ENCODE measurements at places on chromosomes 7 and 10. TPM values are rescaled to one million over a fixed set of nuclear protein-coding genes. Genes with fewer than 3 reads are reported as not detected.

Gene ELMO1
- total RNA-seq = not detected

Gene SPDYE16
- total RNA-seq = not detected

Gene DPP6
- total RNA-seq = not detected

Gene ENTPD1
- not detected for total RNA-seq

Gene PDE1C
- 0.06 TPM for total RNA-seq

Gene MET
- 149 TPM for total RNA-seq

Gene TET1
- total RNA-seq = 2.9 TPM

Gene IFIT3
- total RNA-seq = 32.0 TPM

Gene CYP2C19
- not detected for total RNA-seq

Gene GJD4
- not detected for total RNA-seq

Gene FAM13C
- total RNA-seq = 19.0 TPM

Gene ZNF804B
- not detected for total RNA-seq

Gene OR2A12
- total RNA-seq = not detected

Gene HABP2
- not detected for total RNA-seq

GRCh38 chr7:31074120-31074383 is 21.9 kb downstream of the ADCYAP1R1 start:
- peak; percentile 15 for DNase-seq

DNA sequence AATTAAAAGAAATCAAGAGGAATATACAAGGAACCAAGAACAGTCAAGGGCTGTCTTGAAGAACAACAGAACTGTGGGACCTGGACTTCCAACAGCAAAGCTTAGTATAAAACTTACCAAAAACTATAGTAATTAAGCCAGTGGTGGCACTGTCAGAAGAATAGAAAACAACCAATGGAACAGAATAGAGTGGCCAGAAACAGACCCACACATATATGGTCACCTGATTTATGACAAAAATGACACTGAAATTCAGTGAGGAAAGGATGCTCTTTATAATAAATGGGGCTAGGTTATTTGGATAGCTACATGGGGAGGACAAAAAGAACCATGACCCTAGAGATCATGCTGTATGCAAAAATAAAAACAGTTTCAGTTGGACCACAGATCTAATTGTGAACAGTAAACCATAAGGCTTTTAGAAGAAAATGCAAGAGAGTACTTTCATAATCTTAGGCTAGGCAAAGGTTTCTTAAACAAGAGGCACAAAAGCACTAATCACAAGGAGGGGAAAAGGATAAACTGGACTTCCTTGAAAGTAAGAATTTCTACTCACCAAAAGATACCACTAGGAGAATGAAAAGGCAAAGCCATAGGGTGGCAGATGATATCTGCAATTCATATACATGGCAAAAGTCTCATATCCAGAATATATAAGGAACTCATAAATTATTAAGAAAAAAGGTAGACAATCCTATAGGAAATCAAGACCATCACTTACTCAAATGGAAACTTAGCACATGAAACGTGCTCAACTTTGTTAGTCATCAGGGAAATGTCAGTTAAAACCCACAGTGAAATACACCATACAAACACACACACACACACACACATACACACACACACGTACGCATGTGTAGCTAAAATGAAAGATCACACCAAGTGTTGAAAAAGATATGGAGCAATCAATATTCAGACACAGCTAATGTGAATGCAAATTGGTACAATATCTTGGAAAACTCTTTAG is 20.8 kb downstream of the HYCC1 start:
- DNase-seq = no peak

- DNase-seq = no peak
Observed at GRCh38 chr10:26737730-26738129, 40.2 kb downstream of the PDSS1 start.

- DNase-seq = no peak
Observed at GRCh38 chr7:25059576-25059975, 65.5 kb downstream of the CYCS start.

GRCh38 chr10:133150656-133151055 is 9.4 kb upstream of the KNDC1 start:
- DNase-seq = no peak

GRCh38 chr10:101485681-101486554 is 102.1 kb downstream of the POLL start:
- no peak for DNase-seq

DNA sequence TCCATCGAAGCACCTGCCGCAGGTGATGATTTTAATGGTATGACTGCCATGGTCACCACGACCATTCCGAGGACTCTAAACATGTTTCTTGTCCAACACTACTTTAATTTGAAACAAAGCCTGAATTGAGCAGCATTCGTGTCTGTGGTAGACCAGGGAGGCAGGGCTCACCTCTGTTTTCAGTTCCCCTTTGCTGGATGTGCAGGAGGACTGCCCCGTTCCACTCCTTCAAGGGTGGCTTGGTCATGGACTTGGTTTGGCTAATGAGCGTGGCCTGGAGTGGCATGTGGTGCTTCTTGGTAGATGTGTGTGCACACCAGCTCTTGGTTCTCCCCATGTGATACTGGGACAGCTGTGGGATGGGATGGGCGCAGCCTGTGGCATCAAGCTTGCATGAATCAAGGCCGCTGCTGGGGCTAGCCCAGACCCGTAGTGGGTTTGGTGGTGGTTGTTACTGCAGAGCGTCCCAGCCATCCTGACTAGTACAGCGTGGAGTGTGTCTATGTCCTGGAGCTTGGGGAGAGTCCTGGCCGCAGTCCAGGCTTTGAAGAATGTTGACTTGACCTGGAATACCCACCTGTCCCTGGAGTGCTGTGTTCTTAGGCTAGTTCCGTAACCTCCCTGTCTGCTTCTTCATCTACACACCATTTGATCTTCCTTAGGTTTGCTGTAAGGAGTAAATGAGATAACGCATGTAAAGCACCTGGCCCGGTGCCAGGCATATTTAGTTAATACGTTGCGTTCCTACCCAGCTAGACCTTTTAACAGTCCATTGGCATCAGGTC is 34.8 kb downstream of the MGMT start:
- DNase-seq = no peak

- DNase-seq = no peak
Observed at GRCh38 chr7:105618016-105618296, 36.7 kb upstream of the EFCAB10 start.

- DNase-seq = no peak
Observed at GRCh38 chr7:39971924-39972323, 21.9 kb downstream of the CDK13 start.

GRCh38 chr10:105096316-105096715 is 455.2 kb downstream of the SORCS3 start:
- no peak for DNase-seq

GRCh38 chr7:11021468-11021867 is 47.8 kb downstream of the PHF14 start:
- DNase-seq = peak; percentile 30

GRCh38 chr10:7487528-7487927 is 76.7 kb upstream of the SFMBT2 start:
- no peak for DNase-seq

GRCh38 chr10:114869520-114869892 is 47.9 kb downstream of the FHIP2A start:
- DNase-seq = peak; percentile 89

GRCh38 chr7:106984034-106984433 is 60.5 kb upstream of the PRKAR2B start:
- no peak for DNase-seq

GRCh38 chr7:129969881-129970446 is 17.2 kb upstream of the UBE2H start:
- DNase-seq = peak; percentile 42

- no peak for DNase-seq
Observed at GRCh38 chr7:48089046-48090003, at the start of gene UPP1. Gene UPP1 (plus strand): TSS chr7:48089265. CDS start chr7:48094784, 5,519 bp downstream.

GRCh38 chr7:152486968-152487367 is 51.2 kb upstream of the KMT2C start:
- DNase-seq = no peak

DNA sequence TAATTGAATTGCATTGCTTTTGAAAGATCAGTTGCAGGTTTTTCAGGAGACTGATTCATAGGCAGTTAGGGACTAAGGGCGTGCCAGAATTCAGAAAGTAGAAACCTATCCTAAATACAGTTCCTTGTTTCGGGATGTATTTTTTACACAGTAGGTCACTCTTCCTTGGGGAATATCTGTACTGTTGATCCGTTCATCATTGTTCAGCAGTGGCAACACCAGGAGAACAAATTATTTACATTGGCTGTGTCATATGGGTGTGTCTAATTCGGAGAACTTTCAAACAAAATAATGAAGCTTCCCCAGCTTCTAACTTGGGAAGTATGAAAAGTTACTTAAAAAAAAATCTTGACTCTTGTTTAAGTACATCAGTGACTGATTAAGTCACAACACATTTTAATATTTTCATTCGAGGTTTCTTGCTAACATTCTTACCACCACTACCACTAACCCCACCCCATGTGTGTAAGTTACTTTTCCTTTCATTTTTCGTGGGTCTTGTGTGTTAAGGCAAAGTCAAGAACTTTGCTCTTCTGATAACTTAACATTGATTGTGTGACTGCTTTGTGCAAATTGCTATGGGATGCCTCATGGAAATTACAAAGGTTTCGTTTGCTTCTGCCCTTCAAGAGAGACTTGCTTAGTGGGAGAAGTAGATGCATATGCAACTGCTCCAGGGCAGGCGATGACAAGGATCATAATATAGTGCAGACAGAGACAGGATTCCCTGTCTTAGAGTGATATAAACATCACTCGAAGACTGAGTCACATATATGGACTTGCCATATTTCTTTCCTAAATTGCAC is 43.8 kb upstream of the RPA3 start:
- peak; percentile 52 for DNase-seq

DNA sequence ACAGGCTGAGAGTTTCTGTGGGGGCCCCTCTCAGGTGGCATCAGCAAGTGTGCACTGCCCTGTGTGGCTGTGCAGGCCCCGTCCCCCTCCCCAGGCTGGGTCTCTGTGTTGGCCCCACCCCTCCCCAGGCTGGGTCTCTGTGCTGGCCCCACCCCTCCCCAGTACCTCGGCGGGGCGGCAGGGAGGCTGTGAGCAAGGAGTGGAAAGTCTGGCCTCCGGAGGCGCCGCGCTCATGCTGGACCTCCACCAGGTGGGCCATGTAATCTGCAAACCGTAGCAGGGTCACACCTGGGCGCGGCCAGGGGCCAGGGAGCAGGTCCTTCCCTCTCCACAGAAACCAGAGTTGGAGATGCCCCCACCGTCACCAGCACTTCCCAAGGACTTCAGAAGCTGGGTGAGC is 21.4 kb upstream of the MICALL2 start:
- DNase-seq = no peak

- no peak for DNase-seq
Observed at GRCh38 chr10:102135956-102136526, 3.2 kb downstream of the PPRC1 start.

DNA sequence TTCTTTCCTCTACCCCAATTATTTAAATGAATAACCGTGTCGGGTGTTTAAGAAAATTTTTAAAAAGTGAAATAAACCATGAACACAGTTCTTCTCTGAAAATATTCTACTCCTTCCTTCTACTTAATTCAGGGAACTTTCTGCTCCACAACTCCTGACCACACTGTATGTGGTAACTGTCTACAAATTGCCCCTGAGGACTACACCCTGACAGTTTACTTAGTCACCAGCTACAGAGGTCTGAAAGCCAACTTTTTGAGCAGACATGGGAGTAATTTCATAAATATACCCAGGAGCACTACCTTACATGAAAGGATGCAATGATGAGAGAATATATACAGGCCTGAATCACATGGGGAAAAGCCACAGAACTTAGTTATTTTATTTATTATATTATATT is 523.2 kb upstream of the SORCS1 start:
- peak; percentile 69 for DNase-seq

DNA sequence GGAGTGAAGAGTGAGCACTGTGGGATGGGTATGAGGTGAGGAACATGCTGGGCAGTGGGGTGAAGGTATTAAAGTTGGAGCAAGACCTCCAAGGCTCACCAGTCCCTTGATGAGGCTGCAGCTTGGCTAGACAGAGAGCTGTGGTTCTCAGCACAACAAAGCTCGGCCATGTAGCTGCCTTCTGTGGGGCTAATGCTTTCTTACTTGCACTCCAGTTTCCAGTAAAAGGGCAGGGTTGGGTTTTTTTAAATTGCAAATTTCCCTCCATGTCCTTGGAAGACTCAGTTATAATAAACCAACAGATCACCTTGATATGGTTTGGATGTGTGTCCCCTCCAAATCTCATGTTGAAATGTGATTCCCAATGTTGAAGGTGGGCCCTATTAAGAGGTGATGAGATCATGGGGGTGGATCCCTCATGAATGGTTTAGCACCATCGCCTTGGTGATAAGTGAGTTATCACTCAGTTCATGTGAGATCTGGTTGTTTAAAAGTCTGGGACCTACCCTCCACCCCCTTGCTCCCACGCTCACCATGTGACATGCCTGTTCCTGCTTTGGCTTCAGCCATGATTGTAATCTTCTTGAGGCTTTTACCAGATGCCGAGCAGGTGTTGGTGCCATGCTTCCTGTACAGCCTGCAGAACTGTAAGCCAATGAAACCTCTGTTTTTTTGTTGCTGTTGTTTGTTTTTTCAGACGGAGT is 55.9 kb downstream of the ATXN7L1 start:
- DNase-seq = no peak

GRCh38 chr10:132114953-132115520 is 49.3 kb downstream of the JAKMIP3 start:
- no peak for DNase-seq

DNA sequence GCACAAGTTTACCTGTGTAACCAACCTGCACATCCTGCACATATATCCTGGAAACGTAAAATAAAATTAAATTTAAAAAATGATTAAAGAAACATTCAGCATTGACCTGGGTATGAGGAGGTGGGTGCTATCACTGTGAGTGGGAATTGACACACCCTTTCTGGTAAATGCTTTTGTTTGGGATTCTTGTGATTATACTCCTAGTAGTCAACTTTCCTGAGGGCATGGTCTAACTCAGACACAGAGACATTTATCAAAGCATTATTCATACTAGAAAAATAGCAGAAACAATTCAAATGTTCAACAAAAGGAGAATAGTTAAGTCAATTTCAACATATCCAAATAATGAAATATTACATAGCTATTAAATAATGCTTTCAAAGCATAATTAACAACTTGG is 44.2 kb downstream of the CNNM2 start:
- no peak for DNase-seq

GRCh38 chr7:2185715-2186114 is 47.0 kb downstream of the MAD1L1 start:
- DNase-seq = no peak

GRCh38 chr7:56491636-56492425 is 375.6 kb upstream of the NUPR2 start:
- no peak for DNase-seq

DNA sequence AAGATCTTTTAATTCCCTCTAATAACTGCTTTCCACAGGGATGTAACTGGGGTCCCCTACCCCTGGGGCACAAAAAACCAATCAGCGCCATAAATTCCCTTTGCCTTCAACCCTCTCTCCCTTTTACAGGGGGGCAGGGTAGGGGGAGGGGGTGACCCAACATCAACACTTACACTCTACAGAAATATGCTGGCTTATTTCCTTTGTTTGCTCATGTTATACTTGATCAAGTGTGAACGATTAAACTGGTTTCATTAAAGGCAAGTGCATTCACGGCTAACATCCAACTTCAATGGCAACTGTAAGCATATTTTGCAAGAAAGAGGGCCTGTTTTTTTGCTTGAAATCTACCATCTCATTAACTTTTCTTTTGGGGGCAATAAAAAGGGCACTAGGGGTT is 2.9 kb downstream of the CTBP2 start:
- DNase-seq = no peak

Measured in LHCN-M2 (cell line).